ENCODE measurements at places on chromosomes 7 and 10.

DNA sequence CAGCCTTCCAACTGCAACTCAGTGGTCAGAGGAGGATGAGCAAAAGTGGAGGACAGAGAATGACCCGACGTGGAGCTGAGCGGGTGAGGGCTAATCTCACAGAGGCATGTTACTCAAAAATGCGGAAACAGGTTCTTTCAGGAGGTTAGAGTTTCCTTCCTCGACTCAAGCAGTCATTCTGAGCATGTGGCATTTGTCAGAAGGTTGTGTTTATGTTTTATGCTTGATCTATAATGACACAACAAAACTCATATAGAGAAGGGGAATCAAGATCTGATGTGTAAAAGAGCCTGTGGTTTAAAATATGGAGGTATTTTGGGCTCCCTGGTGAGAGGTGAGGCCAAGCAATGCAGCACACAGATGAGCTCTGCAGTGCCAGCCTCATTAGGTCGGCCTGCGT, 311.4 kb downstream of the ADARB2 start:
- no peak for DNase-seq

- DNase-seq = no peak
Measured at GRCh38 chr7:43211693-43212092, 99.2 kb downstream of the HECW1 start.

- no peak for DNase-seq
Measured at GRCh38 chr10:68135922-68136792, 26.9 kb downstream of the MYPN start.

DNA sequence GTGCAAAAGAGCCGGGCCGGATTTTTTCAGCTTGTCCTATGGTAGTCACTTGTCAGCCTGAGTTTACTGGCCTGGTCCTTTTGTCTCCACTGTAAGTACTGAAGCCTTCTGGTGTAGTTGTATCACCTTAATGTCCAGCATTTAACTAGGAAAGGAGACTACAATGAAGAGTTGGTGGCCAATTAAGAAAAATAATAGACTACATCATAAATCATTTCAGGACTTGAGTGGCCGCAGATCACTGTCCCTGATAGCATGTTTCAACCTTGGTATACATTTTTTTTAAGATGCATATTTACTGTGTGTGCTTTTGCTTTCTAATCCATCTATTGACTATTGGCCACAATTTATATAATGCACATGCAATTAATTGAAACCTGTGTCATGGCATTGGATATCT, 6.1 kb downstream of the FZD1 start:
- no peak for DNase-seq

GRCh38 chr7:81419731-81420130, 350.1 kb downstream of the HGF start:
- no peak for DNase-seq

DNA sequence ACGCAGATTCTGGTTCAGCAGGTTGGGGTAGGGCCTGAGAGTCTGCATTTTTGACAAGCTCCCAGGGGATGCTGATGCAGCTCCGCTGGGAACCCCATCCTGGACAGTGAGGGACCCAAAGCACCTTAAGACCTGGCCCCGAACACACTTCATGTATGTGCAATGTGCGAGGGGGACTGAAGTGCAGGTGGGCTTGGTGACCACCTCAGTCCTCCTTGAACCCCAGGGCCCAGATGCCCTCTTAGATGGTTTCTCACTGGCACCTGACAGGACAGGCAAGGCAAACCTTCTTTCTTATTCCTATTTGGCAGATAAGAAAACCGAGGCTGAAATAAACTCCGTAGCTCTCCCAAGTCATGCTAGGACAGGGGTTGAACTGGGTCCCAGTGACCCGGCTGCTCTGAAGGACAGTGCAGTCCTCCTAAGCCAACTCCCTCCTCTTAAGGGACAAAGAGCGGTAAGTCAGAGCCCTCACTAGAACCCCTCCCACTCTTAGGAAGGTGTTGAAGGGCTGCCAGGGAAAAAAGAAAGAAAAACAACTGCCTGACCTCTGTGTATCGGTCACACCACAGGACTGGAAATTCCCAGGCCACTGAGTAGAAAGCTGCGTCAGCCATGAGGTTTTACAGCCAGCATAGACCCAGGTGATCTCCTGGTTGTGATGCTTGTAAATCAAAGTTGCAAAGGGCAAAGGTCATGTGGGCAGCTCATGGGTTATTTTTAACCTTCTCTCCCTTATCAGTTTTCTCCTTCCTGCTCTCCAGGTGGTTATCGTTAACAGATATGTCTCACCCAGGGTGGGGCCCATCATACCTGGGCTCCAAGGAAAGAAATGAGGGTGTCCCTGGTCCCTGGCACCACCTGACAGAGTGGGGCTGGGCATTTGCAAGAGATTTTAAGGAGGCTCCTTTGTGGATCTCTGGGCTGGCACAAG, 90.9 kb upstream of the SMNDC1 start:
- DNase-seq = no peak

DNA sequence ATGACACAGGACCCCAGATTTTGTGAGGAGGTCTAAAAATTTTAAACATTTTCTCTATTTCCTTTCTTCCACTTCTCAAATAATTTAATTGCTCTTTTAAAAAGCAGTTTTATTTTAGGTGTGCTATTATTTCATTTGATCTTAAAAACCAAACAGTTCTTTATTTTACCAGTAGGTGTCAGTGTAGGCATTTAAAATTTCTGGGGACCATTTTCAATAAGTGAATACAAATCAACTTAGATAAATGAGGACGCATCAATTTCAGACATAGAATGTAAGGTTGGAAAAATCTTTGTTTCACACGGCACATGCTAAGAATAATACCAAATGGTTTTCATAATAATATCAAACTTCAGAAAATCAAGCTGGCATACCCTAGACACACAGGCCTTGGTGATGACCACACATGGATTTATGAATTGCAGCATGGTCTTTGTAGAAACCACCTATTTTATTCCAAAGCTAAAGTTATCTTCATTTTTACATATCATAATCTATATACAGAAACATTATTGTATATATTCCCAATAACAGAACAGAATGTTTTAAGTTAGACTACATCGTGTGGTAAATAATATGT, 127.6 kb upstream of the SLC26A5 start:
- no peak for DNase-seq

- no peak for DNase-seq
Measured at GRCh38 chr10:4266416-4267085, 481.5 kb upstream of the KLF6 start.

GRCh38 chr7:35537067-35538023, 157.6 kb downstream of the HERPUD2 start:
- DNase-seq = peak; percentile 93

DNA sequence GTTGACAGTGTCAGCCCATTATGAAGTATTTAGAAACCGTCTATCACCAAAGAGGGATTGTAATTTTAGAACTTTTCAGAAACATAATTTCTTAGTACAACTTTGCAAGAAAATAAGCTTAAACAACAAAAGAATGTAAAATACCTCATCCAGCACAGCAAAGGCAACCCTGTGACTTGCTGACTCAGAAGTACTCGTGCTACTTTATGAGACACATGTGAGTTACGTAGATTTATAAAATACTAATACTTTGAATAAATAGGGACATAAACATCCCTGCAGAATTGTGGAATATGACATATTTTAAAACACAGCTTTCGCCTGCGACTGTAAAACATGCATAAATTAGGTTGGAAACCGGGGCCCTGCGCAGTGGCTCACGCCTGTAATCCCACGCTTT, 739.7 kb upstream of the ANKRD30A start:
- DNase-seq = no peak

- peak; percentile 61 for DNase-seq
Measured at GRCh38 chr7:37284805-37285231, 163.8 kb downstream of the ELMO1 start.

DNA sequence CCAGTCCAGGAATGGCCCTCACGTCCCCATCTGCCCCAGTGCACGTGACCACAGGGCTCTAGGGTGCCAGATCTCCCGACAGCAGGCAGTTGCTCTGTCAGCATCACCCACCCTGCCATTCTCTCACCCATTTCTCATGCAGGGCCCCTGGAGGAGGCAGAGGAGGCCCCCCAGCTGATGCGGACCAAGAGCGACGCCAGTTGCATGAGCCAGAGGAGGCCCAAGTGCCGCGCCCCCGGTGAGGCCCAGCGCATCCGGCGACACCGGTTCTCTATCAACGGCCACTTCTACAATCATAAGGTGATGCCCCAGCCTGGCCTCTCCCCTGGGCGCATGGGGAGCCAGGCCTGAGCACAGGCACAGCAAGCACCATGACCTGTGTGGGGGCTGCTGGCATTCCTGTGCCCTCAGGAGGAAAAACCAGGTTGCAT, 6.1 kb upstream of the DEPP1 start:
- no peak for DNase-seq

DNA sequence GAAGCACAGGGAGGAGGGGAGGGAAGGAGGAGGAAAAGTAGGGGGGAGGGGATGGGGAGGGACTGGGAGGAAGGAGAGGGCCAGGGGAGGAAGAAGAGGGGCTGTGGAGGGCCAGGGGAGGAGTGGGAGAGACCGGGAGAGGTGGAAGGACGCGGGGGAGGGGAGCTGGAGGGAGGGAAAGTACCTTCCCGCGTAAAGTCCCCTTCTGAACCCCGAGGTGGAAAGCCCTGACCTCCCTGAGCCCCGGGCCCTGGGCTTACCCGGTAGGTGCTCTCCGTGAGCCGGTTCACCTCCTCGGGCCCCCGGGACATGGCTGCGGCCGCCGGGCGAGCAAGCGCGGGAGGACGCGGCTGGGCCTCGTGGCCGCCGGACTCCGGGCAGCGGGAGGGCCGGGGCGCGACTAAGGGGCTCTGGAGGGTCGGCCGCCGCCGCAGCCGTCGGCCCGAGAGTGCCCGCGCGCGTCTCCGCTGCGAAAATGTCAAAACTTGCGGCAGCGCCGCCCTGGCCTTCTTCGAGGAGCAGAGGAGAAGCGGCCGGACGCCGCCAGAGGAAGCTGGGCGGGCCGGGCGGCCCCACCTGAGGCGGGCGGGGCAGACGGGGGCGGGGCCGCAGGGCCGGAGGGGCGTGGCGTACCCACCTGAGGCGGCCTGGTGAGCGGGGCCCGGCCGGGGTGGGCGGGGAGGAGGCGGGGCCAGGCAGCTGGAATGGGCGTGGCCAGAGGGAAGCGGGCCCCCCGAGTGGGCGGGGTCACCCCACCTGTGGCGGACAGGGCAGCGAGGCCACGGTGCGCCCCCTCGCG, at the start of gene BAIAP2L1:
TSS of gene BAIAP2L1 (minus strand) at position 549 of the 799 bp plus-strand sequence. CDS start at position 311, 238 bp downstream.
- peak; percentile 95 for DNase-seq

DNA sequence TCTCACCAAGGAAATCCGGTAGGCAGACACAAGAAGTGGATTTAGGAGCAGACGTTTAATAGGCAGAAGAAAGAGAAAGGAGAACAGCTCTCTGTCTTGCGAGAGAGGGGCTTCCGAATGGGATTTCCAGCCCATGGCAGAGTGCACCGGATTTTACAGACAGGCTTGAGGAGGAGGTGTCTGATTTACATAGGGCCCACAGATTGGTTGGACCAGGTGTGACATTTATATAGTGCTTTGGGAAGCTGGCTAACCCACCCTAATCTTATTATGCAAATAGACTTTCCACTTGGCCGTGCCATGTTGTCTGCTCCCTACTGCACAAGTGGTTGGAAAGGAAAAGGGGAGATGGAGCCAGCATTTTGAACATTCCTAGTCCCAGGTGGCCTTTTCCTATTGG, 57.8 kb downstream of the ANKMY2 start:
- no peak for DNase-seq

DNA sequence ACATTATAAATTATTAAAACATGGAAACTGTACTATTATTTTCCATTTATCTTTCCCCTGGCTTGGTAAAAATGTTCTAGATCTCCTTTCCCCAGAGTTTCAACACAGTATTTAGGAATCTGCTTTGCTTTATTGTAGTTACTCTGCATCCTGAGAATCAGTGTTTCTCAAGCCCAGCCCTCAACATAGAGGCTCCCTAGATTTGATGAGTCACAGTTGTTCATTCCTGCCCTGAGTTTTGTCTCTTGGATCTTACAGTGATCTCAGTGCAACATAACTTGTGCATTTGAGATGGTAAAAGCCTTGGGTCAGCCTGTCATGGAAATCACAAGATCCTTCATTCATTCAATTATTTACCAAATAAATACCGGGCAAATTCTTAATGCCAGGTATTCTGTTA, 63.0 kb downstream of the VAX1 start:
- DNase-seq = no peak

DNA sequence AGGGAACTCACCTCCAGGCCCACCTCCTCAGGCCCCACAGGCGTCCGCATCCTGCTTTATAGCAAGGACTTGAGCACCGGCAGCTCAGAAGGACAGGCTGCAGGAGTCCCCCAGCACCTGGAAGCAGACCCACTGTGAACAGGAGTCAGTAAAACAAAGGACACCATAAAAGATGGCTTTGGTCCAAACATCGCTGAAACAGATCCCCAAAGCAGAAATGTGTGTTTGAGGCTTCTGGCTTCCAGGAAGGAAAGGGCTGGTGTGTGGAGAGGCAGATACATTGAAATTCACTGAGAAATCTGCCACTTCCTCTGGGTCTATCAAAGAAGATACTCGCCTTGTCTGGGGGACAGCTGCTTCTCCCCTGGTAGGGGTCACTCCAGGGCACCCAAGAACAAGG, 286.2 kb downstream of the PLXNA4 start:
- DNase-seq = no peak

GRCh38 chr7:143085109-143085508, 33.0 kb downstream of the OR6V1 start:
- DNase-seq = no peak

DNA sequence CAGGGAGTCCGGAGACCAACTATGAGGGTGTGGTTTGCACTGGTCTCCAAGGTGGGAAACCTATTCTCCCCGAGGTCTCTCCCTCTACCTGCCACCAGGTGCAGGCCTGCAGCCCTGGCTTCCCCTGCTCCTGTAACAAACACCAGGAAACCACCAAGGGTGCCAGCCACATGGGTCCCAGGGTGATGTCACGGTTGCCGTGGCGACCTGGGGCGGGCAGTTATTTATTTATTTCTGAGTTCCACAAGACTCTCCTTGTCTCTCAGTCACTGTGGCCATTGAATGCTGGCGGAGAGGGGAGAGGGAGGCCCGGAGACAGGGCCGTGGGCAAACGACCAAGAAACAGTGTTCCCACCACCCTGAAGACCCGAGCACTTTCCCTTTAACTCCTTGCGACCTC, 27.0 kb downstream of the MMD2 start:
- DNase-seq = no peak

DNA sequence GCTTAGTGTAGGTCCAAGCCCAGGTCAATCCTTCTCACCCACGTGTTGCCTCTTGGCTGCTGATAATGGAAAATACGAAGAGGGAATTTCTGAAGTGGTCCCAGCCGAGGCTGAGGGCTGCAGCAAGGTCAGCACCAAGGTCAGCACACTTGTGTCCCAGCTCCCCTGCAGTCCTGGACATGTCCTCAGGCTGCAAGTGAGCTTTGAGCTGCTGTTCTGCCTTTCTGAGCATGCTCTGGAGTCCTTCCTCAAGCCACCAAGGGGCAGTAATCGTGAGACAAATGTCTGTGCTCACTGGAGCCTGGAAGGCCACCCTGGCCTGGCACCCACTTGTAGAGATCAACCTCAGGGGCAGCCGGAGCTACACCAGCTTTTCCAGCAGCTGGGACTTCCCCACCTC, 28.3 kb downstream of the DRGX start:
- DNase-seq = no peak
